ENCODE measurements at places on chromosomes 4 and X. TPM values are rescaled to one million over a fixed set of nuclear protein-coding genes. Genes with fewer than 3 reads are reported as not detected.

GRCh38 chr4:77465271-77465670, 140.3 kb upstream of the CXCL13 start:
- no peak for DNase-seq

DNA sequence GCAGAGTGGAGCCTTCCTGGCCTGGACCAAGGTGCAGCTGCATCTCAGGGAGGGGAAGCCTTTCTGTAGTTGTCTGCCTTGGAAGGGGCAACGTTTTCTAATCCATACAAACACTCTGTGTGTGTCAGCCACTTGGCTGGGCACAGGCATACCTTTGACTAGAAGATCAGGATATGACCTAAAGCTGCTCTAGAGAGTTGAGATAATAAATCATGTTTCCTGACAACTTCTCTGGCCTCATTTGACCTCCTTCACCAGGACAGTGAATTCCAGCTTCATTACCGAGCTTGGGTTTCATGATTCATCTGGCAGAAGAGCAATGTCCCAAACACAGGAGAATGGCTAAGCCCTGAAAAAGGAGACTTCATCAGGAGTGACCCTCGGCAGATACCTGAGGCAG, 89.6 kb upstream of the KIT start:
- DNase-seq = no peak

- DNase-seq = no peak
Measured at GRCh38 chrX:79140731-79141130, 3.8 kb upstream of the GPR174 start.

DNA sequence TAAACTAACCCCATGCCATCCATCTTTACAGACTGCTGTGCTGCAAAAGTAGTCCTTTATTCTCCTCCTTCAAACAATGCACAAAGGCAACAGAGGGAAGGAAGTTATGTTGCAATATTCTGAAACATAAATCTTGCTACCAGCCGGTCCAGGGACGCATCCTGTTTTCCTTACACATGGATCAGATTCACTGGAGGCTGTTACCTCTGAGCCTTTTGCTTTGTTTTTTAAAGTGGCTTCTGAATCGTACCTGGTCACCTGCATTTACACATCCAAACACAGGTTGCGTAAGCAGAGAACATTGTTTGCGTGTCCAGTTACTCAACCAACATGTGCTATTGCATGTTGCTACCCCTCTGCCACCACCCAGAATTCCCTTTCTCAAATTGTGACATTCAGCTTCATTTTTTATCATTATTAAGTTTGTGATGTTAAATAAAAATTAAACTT, 8.8 kb downstream of the PPARGC1A start:
- no peak for DNase-seq

DNA sequence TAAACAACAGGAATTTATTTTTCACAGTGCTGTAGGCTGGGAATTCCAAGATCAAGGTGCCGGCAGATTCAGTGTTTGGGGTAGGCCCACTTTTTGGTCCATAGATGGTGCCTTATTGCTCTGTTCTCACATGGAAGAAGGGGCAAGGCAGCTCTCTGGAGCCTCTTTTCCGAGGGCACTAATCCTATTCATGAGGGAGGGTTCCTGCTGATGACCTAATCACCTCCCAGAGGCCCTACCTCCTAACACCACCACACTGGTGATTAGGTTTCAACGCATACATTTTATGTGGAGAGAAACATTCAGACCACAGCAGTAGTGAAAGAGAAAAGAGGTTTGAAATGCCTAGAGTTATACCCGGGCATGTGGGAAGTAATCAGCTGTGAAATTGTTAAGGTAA, 1.4 kb upstream of the POLA1 start:
- no peak for DNase-seq

The TRIM60 gene
- polyA plus RNA-seq = not detected

DNA sequence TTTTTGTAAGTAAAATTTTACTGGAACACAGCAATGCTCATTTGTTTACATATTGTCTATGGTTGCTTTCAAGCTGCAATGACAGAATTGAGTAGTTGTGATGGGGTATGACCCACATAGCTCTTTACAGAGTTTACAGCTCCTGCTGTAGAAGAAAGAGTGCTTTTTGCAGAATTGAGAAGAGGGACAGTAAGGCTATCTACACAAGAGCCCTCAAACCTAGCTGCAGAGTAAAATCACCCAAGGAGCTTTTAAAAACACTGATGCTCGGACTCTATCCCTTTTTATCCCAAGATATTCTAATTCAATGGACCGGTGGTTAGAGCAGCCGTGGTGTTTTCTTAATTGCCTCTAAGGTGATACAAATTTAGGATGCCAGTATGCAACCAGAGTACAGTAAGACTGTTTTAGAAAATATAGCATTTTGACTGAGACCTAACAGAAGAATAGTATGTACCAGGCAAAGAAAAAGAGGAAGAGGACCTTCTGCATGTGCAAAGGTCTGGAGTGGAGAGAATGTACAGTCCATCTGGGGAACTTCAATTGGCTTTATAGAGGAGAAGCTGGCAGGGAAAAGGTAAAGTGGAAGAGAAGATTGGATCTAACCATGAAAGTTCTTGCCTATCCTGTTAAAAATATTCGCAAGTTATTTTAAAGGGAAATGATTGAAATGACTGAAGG, 663.6 kb upstream of the CPEB2 start:
- no peak for DNase-seq

Measured in B cell (primary cell).